ENCODE measurements at places on chromosomes 4 and X.

DNA sequence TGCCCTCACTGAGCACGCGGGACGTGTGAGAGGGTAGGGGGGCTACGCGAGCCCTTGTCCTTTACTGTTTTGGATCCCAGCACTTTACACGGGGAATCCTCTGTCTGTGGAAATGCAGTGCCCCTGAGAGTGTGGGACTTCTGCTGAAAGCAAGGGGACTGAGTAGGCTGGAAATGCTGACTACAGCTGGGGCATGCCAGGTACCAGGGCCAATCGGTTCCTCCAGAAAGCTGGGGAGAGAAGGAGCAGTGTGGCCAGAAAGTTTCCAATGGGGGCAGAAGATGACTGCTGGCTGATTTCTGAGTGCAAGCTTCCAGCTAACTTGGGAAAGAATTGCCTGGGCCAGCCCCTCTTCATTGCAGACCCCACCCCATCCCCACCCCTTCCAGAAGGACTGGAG is 1.5 kb downstream of the NHSL2 start:
- no peak for DNase-seq

GRCh38 chr4:19735012-19735411 is 516.7 kb upstream of the SLIT2 start:
- no peak for DNase-seq

DNA sequence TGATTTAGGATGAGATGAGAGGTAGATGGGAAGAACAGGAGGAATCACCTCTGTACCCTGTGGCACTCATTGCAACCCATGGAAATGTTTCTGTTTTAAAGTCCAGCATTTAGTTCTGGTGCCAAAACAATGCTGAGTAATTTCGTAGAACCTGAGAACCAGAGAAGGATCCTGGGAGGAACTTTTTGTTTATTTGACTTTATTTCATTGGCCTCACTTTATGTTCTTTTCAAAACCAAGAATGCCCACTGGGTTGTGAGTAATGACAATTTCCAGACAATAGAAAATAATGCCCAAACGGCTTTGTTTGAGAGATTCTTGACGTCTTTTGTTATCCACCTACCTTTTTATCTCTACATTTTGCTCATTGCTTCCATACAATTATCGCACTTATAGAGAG is 111.3 kb downstream of the SHROOM3 start:
- DNase-seq: no peak

GRCh38 chr4:184529283-184529682 is 54.9 kb upstream of the IRF2 start:
- DNase-seq: no peak

DNA sequence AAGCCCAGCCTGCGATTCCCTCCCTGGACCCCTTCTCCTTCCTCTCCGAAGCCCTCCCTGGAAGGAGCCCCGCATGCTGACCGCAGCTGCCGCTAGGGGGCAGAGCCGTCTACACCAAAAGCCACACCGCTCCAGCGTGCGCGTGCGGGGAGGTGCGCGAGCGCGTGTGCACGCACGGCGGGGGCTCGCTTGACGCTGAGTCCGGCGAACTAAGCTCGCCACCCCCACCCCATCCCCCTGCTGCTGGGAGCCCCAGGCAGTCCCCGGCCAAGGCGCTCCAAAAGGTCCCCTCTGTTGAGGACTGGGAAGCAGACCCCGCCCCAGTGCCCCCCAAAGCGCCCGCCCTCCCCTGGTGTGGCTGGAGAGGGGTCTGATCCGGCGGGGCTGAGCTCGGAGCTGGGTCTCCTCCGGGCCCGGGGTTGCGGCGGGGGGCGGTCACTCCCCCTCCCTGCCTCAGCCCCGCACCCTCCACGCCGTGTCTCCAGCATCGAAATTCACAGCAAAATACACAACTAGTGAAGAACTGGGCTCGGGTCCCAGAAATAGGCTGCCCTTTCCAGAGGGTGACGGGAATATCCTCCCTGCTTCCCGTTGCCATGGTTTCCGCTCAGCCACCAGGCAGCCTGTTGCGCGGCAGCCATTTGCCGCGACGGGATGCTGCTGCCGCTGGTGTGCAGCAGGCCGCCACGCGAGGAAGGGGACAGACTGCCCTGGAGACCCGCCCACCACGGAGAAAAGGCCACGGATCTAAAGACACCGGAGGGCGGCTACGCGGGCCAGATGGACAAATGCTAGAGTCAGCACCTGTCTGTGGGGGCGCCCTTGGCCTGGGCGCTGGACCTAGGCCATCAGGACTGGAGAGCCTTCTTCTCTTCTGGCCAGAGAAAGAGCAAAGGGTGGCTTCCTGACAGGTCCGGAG is 11.2 kb upstream of the CCNQ start:
- DNase-seq: peak; percentile 38

GRCh38 chr4:6955261-6955911 is 45.8 kb downstream of the TBC1D14 start:
- no peak for DNase-seq

All from NCI-H2171 treated with DMSO at 0.1 percent for 48 hours (cell line).